T-helper 17 cell (primary cell): ENCODE measurements at places on chromosomes 1 and 21. TPM values are rescaled to one million over a fixed set of nuclear protein-coding genes. Genes with fewer than 3 reads are reported as not detected.

The YRDC gene
- 26.7 TPM for total RNA-seq

DNA sequence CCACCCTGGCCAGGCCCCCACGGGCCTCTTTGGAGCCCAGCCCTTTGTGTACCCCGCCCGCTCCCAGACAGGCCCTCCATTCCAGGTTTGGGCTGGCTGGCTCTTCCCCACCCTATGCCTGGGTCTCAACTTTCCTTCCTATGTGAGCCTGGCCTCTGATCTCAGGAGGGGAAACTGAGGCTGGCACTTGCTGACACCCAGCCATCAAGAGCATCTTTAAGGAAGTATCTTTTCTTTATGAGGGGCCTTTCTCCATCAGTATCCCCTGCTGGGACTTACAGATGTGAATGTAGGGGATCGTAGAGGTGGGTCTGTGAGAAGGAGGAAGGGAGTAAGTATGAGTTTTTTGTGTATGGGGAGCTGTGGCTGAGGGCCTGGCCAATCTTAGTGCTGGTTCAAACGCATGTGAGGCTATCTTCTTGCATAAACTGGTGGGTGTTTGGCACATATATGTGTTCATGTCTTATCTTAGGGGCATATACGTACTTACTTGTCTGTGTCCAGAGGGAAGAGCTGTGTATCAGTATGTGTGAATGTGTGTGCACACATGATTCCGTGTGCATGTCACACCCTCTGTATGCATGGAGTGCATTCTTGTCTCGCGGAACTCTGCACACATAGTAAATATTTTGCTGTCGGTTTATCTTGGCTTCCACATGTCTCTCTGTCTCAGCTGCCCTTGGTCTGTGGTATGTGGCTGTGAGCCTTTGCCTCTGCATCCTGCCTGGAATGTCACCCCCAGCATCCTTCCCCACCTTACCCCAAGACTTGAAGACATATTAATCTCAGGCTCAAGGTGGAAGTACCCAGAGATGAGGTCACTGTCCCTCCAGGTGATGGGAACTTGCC lies 5.4 kb downstream of the NECTIN4 start:
- no peak for DNase-seq

DNA sequence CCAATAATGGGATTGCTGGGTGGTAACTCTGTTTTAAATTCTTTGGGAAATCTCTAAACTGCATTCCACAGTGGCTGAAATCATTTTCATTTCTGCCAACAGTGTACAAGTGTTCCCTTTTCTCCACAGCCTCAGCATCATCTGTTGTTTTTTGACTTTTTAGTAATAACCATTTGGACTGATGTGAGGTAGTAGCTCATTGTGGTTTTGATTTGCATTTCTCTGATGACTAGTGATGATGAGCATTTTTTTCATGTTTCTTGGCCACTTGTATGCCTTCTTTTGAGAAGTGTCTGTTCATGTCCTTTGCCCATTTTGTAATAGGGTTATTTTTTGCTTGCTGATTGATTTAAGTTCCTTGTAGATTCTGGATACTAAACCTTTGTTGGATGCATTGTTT lies 131.9 kb upstream of the B3GALT2 start:
- no peak for DNase-seq

- no peak for DNase-seq
Observed at GRCh38 chr21:32414579-32415358, 2.3 kb downstream of the EVA1C start.

DNA sequence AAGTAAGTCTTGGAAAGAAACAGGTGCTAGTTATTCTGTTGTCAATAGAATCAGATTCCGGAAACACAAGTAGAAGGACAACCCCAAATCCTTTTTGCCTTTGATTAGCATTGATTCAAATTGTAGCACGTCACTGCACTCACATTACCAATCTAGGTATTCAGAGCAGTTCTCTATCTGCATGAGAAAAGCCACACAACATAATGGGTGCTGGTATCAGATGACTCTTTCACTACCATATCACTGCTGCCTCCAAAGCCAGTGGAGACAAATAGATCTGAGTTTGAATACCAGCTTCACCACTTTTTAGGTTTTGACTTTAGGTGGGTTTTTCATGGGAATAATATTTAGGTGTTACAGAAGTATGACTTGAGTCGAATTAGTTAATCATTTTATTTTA lies 38.9 kb downstream of the RTCA start:
- DNase-seq: no peak

The PLA2G2D gene
- not detected for total RNA-seq

GRCh38 chr1:167452483-167452882 lies 65.8 kb downstream of the CD247 start:
- DNase-seq: no peak
